ENCODE measurements at places on chromosomes 5 and 9.

DNA sequence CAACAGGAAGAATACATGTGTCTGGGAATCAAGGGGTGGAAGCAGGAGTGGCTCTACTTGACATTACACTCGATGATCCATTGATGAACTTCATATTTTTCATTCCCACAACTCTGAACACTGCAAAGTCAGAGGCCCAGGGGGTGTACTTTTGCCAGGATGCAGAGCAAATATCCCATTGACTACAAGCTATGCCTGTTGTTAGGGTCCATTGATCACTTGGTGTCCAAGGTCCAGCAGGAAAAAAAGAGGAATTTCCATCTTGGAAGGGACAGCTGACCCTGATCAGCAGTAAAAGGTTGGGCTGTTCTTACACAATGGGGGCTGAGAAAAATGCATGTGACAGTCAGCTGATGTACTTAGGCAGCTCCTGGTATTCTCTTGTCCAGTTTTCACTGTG lies 118.5 kb upstream of the MAP1B start:
- no peak for DNase-seq

DNA sequence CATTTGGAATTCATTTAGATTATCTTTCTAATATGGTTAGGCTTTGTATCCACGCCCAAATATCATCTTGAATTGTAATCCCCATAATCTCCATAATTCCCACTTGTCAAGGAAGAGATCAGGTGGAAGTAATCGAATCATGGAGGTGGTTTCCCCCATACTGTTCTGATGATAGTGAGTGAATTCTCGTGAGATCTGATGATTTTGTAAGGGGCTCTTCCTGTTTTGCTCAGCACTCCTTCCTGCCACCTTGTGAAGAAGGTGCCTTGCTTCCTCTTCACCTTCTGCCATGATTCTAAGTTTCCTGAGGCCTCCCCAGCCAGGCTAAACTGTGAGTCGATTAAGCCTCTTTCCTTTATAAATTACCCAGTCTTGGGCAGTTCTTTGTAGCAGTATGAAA lies 527.5 kb upstream of the ARRDC3 start:
- no peak for DNase-seq

- no peak for DNase-seq
Measured at GRCh38 chr9:17398350-17398749, 180.5 kb upstream of the SH3GL2 start.

DNA sequence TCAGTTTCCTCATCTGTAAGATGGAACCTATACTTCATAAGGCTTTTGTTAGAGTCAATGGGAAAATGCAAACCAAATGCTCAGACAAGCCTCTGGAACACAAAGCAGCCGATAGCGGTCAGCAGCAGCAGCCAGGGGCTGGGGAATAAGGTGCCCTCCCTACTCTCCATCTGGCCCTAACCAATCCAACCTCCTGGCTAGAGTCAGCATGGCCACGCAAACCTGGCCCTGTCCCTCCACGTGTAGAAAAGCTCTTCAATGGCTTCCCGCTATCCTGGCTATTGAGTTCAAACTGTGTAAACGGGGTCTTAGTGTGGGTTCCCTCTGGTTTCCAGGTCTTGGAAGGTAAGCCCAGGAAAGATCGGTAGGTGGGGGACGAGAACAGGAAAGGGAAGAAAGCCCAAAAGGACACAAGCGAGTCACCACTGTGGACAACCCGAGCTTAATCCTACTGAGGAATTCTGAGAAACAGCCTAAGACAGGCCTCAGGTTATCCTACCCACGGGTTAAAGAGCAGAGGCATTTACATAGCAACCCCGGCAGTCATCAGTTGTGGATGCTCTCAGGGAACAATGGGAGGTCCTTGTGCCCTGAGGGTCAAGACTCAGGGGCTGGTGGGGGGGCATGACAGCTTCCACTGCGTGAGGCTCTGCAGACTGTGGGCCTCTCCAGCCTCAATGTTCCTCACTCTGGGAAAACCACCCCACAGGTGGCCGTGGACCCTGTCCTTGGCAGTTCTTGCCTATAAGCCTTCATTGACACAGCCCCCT lies 30.9 kb downstream of the FABP6 start:
- DNase-seq, result no peak

GRCh38 chr9:119998614-119999013 lies 581.4 kb downstream of the CDK5RAP2 start:
- no peak for DNase-seq

DNA sequence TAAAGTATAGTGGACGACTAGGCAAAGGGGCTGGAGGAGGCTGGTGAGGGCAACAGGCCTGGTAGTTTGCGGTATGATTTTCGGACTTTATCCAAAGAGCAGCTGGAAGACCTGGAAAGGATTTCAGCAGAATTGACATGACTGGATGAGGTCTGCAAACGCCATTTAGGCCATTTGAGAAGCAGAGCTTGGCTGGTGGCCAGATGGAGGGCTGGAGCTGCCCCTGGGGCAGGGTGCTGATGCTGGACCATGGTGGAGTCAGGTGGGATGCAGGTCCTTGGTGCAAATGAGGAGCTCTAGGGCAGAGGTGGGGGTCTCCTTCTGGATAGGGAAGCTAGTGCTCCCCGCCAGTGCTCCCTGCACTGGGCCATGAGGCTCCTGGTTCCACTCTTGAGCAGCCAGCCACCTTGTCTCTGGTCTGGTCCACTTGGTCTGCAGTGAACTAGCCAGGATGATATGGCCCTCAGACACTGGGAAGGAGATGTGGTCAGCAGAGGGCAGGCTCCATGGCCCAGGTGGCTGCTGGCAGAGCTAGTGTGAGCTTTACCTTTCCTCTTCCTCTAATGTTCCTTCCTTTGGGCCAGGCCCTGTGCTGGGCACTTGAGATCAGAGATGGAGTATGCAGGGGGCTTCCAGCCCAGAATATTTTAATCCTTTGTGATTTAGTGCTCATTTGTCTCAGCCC lies 31.4 kb downstream of the COL27A1 start:
- no peak for DNase-seq

DNA sequence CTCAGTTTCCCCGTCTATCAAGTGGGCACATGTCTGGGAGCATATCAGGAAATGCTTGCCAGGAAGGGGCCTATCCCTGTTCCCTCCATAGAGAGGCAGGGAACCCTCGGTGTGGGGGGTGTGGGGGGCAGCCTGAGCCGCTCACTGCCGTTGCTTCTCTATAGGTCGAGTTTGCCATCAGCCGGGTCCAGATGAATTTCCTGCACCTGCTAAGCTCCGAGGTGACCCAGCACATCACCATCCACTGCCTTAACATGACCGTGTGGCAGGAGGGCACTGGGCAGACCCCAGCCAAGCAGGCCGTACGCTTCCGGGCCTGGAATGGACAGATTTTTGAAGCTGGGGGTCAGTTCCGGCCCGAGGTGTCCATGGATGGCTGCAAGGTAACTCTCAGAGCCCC lies 13.8 kb upstream of the ORM1 start:
- no peak for DNase-seq

GRCh38 chr5:133845271-133845670 lies 123.2 kb downstream of the C5orf15 start:
- DNase-seq, result no peak

DNA sequence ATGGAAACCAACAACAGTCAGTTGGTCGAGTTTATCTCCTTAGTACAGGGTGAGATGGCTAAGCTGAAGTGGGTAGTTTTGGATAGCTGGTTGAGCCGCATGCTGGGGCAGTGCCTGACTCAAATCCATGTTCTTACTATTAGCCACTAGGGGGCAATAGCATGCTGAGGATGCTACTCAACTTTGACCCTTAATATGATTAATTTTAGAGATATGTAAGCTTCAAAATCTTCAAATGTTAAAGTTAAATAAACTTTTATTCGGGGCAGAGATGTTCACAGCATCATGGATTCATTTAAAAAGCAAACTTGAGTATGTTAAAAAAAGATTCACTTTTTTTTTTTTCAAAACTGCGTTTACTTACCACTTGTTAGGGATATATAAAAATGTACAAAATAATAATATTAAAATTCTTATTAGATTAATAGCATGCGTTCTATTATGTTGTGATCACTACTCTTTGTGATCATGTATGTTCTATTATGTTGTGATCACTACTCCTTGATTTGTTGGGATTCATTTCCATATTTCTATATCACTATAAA lies 57.0 kb downstream of the C9orf153 start:
- DNase-seq, result peak; percentile 2

DNA sequence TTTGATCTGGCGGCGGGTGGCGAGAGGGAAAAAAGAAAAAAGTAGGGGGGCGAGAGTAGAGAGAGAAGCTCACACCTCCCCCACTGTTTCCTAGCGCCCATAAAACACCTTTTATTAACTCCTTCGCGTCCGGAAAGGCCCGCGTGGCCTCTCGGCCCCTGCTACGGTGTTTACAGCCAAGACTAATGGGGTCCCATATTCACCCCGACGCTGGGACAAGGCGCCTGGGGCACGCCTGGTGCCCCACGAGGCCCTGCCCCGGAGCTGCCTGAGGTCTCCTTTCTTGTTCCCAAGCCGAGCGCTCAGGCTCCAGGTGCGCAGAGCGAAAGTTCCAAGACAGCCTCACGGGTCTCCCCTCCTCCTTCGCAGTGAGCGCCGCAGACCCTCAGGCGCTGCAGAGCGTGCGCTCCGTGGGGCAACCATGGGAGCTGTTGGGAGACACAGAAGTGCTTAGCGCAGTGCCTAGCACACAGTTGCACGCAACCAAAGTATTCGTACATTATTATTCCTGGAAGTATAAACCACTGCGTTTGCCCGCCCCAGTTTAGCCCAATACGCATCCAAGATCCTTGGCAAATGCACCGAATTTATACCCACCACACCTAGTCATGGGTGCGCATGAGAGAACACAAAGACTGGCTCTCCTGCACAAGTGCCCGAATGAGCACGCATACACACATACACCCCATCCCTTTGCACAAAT lies 4.3 kb downstream of the HAND1 start:
- no peak for DNase-seq

GRCh38 chr5:18305288-18305924 lies 671.1 kb downstream of the TAF11L14 start:
- DNase-seq, result no peak

DNA sequence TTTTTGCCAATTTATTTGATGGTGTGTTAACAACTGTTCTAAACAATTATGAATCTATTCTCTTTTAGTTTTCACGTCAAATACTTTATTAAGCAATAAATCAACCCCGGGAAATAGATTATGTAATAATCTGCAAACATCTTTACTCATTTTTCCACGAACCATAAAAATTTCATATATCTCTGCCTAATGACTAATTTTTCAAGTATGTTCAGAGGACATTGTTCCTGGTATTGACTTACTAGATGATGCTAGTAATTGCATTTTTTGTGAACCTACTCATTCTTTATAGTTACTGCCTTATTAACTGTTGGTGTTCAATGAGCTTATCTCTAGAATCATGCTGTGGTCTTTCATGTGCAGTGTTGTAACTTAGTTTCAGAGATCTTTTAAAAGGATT lies 41.0 kb upstream of the FBN2 start:
- DNase-seq, result no peak

- no peak for DNase-seq
Measured at GRCh38 chr5:69284203-69284602, 48.4 kb downstream of the CCDC125 start.

GRCh38 chr5:87411586-87411972 lies 1.2 kb downstream of the CCNH start:
- no peak for DNase-seq

- DNase-seq, result no peak
Measured at GRCh38 chr9:109560470-109561132, 62.5 kb upstream of the PTPN3 start.

DNA sequence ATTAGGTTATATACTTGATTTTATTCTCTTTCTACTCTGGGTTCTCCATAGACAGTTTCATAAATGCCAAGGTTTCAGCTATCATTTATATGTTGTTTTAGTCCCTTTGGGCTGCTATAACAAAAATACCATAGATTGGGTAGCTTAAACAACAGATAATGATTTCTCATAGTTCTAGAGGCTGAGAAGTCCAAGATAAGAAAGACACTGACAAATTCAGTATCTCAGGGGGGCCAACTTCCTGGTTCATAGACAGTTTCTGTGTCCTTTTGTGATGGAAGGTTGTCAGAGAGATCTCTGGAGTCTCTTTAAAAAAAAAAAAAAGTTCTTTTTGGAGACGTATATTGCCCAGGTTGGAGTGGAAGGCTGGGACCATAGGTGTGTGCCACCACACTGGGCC lies 113.3 kb downstream of the SCAMP1 start:
- DNase-seq, result no peak

DNA sequence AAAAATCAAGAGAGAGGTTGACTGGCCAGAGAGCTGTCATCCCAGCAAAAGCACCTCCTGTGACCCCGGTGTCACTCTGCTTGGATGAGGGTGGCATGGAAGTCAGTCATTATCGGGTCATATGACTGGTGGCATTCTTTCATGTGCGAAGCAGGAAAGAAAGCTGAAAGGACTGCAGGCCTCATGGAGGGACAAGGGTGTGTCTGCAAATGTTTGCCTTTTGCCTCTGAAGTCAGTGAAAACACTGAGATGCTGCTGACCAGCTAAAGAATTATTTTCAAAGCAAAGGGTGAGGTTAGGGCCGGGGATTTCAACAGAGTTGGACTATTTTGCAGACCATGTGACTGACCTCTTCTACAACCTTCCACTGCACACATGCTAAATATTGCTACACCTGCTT lies 298.3 kb downstream of the CSNK1G3 start:
- DNase-seq, result no peak

- no peak for DNase-seq
Measured at GRCh38 chr5:87452837-87453236, 40.1 kb upstream of the CCNH start.

DNA sequence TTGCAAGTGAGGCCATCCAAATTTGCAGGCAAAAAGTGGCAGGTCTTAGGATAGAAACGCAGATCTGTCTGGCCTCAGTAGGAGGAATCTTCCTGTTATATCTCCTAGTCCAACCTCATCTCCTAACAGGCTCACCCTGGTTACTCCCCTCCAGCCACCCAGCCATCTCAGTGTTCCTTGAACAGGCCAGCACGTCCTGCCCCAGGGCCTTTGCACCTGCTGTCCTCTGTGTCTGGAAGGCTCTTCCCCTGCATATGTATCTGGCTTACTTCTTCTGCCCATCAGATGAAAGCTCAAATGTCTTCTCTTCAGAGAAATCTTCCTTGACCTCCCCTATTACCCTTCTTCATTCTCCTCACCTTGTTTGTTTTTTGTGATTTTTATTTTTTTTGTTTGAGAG lies 107.3 kb upstream of the ALDH1B1 start:
- no peak for DNase-seq

GRCh38 chr9:136143215-136144001 lies 24.7 kb upstream of the TMEM250 start:
- no peak for DNase-seq

DNA sequence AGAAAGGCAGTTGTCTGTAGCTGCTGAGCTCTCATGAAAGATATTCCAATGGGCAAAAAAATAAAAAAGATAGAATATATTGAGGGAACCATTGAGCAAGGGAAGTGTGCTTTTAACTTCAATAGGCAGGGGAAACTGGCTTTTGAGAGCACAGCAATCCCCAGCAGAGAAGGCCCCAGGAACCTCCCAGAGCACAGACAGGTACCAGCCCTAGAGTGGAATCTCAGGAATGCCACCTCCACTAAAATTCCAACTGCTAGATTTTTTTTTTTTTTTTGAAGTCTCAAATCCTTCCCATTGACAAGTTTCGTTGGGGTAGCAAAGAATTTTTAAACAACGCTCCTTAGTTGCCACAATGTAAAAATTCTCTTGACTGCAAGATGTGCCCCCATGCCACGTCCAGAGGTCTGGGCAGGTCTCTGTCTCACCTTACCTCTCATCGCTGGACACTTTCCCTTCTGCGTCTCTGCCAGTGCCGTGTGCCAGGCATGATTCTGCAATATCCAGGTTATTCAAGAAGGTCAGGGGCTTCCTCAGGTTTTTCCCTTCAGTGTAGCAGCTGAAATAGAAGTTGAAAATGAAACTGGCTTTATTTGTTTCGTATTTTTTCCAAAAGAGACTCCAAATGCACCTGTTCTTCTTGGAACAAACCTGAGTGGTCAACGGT lies 64.2 kb upstream of the IRX1 start:
- DNase-seq, result no peak

- no peak for DNase-seq
Measured at GRCh38 chr5:80688648-80689420, 34.1 kb upstream of the DHFR start.

Measured in stimulated activated CD4-positive, alpha-beta T cell treated with anti-CD3 and anti-CD28 coated beads, Interleukin-1b, Interleukin-23, amount 100 ng/mL, for 1 hour (primary cell).